ENCODE measurements at places on chromosomes 5 and 9.

DNA sequence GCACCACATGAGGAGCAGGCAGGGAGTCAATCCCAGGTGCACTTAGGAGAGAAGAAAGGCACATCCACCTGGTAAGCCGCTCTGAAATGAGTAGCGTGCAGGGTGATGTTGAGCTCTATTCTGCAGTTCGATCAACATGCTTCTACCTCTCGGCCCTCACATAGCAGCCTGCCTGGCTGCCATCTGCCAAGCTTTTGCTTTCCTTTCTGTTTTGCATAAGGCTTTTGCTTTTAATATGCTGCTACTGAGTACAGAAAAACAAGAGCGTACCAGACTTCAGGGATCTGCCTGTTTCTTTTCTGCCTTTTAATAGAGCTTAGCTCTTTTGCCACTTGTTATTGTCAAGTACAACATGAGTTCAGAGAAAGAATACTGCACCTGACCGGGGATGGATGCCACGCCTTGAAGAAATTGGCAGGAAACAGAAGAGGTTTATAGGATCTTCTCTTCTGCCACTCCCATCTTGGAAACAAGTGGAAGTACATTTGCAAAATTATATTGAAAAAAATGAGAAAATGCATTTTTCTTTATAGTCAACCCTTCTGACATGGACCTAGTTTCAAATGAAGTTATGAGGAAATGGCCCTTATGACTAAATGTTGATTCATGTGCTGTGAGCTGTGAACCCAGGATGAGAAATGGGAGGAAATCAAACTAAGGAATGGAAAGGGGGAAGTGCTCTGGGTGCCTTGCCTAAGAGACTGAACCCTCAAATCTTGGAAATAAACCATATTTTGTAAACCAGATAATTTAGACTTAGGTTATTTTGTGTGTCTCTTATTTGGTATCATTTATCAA, 4.0 kb upstream of the FCHO2 start:
- DNase-seq: no peak

DNA sequence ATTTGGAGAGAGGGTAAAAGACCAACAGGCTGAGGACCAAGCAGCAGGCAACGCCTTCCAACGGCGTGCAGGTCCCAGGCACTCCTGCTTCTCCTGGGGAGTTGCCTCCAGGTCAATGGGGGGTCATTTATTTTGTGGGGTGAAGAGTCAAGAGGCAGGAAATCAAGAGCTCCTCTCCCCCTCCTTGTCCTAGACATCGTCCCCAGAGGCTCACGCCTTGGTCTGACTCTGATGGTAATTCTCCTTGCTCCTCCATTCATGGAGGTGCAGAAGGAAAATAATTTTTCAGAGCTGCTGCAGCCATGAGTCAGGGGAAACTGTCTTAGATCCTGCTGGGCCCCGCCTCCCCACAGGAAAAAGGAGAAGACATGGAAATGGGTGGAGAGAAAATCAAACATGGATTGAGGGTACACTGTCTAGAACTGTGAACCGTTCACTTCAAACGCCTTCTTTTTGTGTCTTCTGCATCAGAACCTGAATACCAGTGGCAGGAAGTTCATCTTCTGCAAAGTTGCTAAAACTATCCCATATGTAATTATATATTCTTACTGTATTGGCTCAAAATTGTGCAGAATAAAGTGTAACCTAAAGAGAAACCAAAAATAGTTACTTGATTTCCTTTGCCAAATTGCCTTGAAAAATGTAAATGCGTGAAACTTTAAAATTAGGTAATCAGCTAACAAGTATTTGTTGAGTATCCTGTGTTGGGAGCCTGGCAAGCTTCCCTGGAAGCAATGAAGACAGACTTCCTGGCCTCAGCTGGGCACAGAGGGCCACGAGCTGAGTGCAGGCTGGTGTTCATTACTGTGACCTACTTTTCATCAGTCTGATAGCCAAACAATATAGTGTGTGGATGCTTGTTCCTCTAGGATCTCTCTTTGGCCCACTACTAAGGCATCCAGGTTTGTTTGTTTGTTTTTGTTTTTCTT, 142.0 kb downstream of the CMYA5 start:
- DNase-seq: no peak

GRCh38 chr9:5624655-5625054, 4.3 kb upstream of the RIC1 start:
- no peak for DNase-seq

DNA sequence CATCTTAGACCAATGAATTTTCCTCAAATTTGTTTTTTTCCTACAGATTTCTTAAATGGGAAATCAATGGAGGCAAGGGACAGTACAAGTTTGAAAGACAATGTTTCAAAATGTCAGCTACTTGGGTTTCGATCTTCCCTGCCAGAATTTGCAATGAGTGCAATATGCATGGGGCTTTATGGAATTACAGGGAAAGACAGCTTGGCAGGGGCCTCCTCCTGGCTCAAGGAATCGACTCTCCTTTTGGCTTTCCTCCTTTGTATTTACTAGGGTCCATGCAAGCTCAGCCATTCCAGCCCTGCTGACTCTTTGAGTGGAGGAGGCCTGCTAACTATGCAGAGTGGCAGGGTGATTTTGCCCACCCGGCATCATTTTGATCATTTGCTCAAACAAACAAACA, 63.2 kb downstream of the MED27 start:
- DNase-seq: no peak

DNA sequence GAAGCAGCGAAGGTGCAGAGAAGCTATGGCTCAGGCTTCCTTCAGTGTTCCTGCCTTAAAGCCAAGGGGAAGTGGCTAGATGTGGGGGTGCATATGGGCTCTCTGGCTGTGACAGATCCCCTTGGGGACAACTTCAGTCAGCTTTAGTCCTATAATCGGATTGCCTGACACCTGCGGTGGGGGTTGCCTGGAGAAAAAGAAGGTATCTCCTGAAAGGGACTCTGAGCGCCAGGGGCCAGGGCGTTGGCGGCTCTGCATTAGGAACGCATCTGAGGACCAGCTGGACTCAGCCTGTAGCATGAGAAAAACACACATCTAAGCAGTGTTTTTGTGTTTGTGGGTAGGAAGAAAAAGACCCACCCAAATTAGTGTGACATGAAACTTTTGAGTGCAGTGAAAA, 84.3 kb upstream of the OTULINL start:
- no peak for DNase-seq

DNA sequence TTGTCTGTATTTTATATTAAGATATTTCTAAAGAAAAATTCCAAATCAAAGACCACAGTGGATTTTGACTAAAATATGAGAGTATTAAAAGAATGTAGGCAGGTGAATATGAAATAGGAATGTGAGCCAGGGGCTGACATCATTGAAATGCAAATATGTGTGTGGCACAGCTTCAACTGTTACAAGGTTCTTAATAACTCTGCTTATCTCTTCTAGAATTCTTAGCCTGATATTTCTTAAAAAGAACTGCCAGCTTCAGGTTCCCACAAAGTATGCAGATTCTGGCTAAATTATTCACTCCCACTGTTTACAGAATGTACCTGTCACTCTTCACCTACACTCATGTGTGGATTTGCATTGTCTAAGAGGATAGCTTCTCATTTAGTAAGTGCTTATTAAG, 274.4 kb downstream of the DIRAS2 start:
- no peak for DNase-seq

DNA sequence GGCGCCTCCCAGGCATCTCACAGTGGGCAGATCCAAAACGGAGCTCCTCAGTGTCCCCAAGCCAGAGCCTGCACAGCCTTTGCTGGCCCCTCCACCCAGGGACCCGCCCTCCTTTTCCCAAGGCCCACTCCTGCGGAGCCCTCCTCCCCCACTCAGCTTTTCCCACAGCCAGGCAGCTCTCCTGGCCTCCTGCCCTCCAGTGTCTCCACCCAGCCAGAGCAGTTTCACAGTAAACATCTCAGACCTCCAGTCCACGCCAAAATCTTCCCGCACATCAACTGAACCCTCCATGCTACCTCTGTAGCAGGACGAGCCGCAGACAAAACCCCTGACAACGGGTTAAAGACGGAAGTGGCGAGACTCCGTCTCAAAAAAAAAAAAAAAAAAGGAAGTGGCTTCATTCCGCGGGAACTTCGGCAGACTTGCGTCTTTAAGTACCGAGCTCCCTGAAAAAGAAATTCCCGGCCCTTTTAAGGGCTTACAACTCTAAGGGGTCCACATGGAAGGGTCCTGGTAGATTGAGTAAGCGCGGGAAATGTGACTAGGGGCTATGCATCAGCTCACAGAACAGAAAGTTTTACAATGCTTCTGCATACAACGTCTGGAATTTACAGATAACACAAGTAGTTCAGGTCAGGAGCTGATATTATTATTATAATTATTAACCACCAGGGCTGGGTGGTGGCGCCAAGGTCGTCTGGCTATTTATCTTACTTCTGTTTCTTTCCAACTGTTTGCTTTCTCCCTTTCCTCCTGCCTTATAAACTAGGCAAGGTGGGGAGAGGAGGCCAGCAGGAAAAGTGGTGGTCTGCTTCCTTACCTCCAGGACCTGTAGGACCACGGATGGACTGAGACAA, 11.4 kb upstream of the GRIN1 start:
- DNase-seq: no peak
